ENCODE measurements at places on chromosomes 1 and 21.
A peak's percentile ranks its signal among the peaks of the same experiment; 100 is the strongest.

- no peak for DNase-seq
Observed at GRCh38 chr1:17004466-17005364, 7.0 kb downstream of the ATP13A2 start.

DNA sequence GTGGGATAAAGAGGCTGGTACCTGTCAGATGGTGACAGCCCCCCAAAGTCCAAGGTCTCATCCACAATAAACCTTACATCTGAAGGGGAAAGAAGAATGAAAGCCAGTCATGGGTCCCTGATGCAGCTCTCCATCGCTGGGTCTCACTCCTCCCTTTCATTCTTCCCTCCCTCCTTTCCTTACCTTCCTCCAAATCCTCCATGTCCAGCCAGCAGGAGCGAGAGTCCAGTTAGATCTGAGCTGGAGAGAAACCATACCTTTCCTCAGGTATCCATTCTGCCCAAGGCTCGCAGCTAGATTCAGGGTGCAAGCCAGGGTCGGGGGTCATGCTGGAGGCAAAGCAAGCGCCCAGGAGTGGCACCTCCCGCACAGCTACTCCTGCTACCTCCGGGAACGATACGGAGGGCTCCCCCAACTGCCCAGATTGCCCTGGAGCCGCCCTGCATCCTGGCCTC, 421 bp downstream of the PSRC1 start:
- DNase-seq = peak; percentile 73

DNA sequence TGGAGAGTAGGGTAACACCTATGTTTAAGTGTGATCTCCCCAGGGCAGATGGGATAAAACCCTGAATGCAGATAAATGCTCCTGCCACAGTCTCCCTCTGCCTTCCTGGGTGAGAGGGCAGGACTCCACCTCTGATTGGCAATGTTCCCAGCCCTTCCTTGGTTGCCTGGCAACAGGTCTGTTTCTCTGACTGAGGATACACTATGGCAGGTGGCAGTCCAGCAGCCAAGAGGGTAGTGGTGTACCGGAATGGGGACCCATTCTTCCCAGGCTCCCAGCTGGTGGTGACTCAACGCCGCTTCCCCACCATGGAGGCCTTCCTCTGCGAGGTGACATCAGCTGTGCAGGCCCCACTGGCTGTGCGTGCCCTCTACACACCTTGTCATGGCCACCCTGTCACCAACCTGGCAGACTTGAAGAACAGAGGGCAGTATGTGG, at the start of gene DCDC2B:
Gene DCDC2B (plus strand): TSS at position 199 of the 438 bp plus-strand sequence. CDS start 5 bp downstream, at position 204.
- no peak for DNase-seq

- no peak for DNase-seq
Observed at GRCh38 chr1:189027512-189027911, 1450.2 kb downstream of the BRINP3 start.

- no peak for DNase-seq
Observed at GRCh38 chr1:89842567-89843272, 21.9 kb downstream of the LRRC8D start.

GRCh38 chr1:185533596-185533995, 200.6 kb upstream of the HMCN1 start:
- no peak for DNase-seq

GRCh38 chr21:42094811-42095210, 23.7 kb downstream of the UMODL1 start:
- no peak for DNase-seq

GRCh38 chr1:211340622-211341507, 14.2 kb downstream of the TRAF5 start:
- no peak for DNase-seq

DNA sequence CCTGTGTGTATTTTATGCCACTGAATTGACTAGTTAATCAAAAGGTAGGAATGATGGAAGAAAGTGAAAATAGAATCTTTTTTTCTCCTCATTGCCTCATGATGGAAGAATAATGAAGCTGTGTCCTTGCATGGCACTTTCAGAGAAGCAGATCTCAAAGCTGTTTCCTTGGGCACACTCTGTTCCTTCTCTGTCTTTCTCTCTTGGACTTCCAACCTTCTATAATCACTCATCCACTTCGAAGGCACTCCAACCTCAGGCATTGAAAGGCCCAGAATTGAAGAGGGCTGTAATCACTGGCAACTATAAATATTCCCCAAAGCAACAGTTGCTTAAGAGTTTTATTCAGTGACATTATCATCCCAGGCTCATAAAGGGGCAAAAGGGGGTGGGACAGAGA, 31.1 kb upstream of the DNASE2B start:
- DNase-seq = no peak

DNA sequence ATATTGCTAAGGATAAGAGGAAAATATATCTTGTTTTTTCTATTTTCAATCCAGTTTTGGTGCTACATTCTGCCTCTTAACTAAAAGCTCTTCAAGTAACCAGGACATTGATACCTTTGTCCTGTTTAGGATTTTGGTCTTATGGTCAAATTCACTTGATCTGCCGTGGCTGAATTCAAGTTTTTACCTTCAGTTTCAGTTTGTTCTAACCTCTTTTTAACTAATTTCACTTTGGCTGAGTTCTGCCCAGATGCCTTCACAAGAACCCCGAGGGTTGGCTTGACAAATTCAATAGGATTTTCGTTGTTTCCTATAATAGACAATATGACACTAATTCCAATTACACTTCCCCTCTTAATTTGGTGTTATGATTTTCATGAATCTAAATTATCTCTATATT, 84.5 kb upstream of the C1orf21 start:
- no peak for DNase-seq

DNA sequence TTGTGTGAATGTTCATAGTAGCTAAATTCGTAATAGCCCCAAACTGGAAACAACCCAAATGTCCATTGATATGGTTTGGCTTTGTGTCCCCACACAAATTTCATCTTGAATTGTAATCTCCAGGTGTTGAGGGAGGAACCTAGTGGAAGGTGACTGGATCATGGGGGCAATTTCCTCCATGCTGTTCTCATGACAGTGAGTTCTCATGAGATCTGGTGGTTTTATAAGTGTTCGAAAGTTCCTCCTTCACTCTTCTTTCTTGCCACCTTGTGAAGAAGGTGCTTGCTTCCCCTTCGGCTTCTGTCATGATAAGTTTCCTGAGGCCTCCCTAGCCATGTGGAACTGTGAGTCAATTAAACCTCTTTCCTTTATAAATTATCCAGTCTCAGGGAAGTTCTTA, 11.3 kb downstream of the UBE2G2 start:
- DNase-seq = no peak

DNA sequence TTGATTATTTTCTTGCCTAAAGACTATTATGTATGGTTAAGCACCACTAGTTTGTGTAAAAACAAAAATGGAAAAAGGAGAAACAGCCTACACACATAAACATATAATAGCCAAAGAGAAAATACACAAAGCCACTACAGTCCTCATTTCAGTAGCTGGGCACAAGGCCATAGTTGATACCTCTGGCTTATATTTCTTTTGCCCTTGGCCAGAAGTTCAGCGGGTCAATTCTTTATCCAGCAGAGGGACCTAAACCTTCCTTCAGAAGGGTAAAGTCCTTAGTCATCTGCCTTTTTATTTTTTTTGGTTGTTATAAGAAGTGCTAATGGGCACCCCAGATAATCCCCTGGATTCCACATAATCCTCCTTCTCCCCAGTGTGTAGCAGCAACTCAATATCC, 134.1 kb downstream of the PIGK start:
- no peak for DNase-seq

- DNase-seq = no peak
Observed at GRCh38 chr1:151728151-151729054, 7.1 kb downstream of the RIIAD1 start.

- no peak for DNase-seq
Observed at GRCh38 chr1:245752561-245752960, 597.8 kb downstream of the KIF26B start.
